Right ventricle myocardium superior (tissue), 1 donor: ENCODE measurements at places on chromosomes 12 and 14. TPM values are rescaled to one million over a fixed set of nuclear protein-coding genes. Genes with fewer than 3 reads are reported as not detected.

The KRT85 gene
- total RNA-seq = not detected

The PPM1H gene
- total RNA-seq = 6.5 TPM

The TTC9 gene
- total RNA-seq = 0.91 TPM

The ATG2B gene
- 10.9 TPM for total RNA-seq

The DHH gene
- total RNA-seq = 0.32 TPM

The DCD gene
- not detected for total RNA-seq

The SUSD6 gene
- 20.8 TPM for total RNA-seq

The GALC gene
- total RNA-seq = 12.0 TPM

GRCh38 chr12:42484996-42485395 lies 104.5 kb downstream of the PRICKLE1 start:
- DNase-seq = no peak

- DNase-seq = no peak
Measured at GRCh38 chr14:101953151-101953550, 11.2 kb upstream of the DYNC1H1 start.

- DNase-seq = no peak
Measured at GRCh38 chr12:95700316-95700785, 90.2 kb downstream of the NTN4 start.

- no peak for DNase-seq
Measured at GRCh38 chr12:113899561-113900471, 66.3 kb downstream of the RBM19 start.

GRCh38 chr12:128853600-128854197 lies 421 bp downstream of the GLT1D1 start:
- DNase-seq = no peak

- no peak for DNase-seq
Measured at GRCh38 chr14:29503903-29504302, 423.7 kb downstream of the PRKD1 start.

GRCh38 chr14:22434030-22434429 lies 155.0 kb downstream of the DAD1 start:
- no peak for DNase-seq

DNA sequence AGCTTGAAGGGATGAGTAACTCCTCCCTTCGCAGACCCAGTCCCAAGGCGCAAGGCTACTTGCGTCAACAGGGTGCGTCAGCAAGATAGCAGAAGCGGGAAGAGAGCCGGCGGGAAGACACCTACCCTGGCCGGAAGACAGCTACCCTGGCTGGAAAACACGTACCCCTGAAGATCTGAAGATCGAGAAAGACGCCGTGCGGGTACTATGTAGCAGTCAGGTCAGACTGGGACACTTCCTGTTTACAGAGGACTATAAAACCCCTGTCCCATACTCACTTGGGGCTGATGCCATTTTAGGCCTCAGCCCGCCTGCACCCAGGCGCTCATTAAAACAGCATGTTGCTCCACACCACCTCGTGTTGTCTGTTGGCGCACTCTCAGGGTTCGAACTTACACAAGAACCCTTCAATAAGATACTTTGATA lies 80.9 kb downstream of the ABCD2 start:
- DNase-seq = no peak

GRCh38 chr12:14540801-14541462 lies 26.8 kb downstream of the PLBD1 start:
- DNase-seq = no peak

- DNase-seq = no peak
Measured at GRCh38 chr14:55000381-55000780, 26.5 kb downstream of the WDHD1 start.

- no peak for DNase-seq
Measured at GRCh38 chr12:100504804-100505203, 31.1 kb downstream of the NR1H4 start.

DNA sequence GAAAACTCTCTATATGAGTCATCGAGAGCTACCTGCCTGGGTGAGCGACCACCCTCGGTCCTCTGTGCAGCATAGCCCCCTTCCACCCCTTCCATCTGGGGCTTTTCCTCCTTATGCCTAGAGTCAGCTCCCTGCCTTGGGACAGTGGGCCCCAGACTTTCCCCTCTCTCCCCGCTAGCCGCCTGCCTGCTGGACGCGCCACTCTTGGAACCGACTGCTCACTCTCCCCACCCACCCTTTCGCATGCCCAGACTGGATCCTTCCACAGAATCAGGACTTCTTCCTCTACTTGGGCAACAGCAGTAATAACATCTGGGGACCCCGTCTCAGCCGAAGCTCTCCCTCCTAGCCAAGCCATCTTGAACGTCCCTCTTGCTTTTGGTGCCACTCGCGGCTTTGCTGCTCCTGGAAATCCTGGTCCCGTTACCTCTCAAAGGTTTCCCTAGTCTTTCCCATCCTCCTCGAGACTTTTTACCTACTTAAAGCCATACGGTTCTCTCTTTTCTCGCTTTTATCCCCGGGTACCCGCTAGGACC lies 671 bp downstream of the ESYT1 start:
- DNase-seq = no peak

DNA sequence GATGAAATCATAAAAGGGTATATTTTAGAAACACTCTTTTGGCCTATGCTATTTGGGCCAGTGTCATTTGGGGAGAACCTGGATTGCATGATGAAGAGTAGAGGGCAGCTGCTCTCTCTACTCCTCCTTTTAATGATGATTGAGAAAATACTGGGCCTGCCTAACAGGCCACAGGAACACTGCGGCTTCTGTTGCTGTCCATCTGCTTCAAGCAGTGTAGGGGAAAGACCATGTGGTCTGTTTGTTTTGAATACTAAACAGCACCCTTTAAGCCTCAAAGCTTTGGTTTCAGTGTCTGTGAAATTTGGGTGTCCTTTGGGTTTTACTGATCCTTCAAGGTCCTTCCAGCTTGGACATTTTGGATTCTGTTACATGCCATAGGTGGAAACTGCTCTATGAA lies 78.0 kb downstream of the TTC6 start:
- DNase-seq = no peak

- DNase-seq = no peak
Measured at GRCh38 chr14:100370003-100370402, 46.9 kb downstream of the SLC25A47 start.

- DNase-seq = no peak
Measured at GRCh38 chr12:108322998-108323397, 16.1 kb downstream of the CMKLR1 start.

- DNase-seq = no peak
Measured at GRCh38 chr12:84276215-84276614, 636.4 kb downstream of the SLC6A15 start.

- no peak for DNase-seq
Measured at GRCh38 chr14:49972131-49972671, 79.3 kb downstream of the ARF6 start.

DNA sequence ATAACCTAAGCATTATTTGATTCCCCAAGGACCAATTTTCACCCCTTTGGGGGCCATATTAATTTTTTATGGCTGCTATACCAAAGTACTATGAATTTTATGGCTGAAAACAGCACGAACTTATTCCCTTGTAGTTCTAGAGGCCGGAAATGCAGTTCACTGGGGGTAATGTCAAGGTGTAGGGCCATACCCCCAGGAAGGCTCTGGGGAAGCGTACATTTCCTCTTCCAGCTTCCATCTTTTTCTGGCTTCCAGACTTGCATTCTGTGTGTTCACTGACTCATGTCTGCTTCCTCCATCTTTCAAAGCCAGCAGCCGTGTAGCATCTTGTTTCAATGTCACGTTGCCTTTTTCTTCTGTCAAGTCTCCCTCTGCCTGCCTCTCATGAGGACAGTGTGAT lies 133.5 kb downstream of the BICD1 start:
- no peak for DNase-seq

GRCh38 chr12:8742501-8742900 lies 44.7 kb downstream of the RIMKLB start:
- DNase-seq = no peak

- no peak for DNase-seq
Measured at GRCh38 chr14:55794655-55795595, 214.9 kb downstream of the KTN1 start.

DNA sequence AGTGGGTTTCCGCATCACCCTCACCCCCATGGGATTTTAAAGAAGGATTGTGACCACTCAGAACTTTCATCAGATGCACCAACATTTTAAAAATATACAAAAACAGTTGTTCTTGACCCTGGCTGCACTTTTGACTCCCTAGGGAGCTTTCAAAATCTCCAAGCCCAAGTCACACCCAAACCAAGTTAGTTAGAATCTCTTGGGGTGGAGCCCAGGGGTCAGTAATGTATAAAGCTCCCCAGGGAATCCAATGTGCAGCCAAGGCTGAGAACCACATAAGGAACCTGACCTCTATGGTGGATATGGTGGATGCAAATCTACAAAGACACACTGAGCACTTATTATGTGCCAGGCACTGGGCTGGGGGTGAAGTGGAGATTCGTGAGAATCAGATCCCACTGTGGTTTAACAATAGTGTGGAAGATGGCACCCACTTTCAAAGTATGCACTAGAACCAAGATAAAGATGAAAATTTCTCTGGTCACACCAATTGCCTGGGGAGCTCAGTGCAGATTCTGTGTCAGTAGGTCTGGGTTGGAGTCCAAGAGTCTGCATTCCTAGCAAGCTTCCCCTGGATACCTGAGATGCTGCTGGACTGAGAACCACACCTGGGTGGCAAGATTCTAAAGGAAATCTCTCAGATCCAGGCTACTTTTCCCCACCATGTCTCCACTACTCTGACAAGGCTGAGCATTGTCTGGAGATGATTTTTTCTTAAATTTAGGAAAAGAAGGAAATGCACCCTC lies 18.9 kb upstream of the CMKLR1 start:
- no peak for DNase-seq

DNA sequence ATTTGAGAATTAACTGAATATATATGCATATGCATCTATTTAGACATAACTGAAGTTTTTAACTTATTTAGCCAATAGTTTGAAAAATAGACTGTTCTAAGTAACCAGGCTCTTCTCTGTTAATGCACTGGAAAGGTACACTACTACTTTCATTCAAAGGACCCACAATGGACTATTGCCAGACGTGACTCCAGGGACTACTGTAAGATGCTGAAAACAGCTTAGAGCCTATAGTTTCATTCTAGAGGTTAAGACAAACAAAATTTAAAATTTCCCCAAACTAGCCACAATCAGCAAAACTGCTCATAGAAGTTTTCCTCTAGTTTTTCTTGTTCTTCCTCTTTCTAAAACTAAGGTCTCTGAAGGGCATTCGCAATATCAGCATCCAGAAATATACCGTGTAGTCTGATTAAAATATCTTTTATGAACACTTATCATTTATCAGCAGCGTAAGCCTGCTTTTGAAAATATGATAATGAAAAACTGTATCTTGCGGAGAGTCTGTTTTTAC lies 10.4 kb downstream of the APPL2 start:
- DNase-seq = no peak

DNA sequence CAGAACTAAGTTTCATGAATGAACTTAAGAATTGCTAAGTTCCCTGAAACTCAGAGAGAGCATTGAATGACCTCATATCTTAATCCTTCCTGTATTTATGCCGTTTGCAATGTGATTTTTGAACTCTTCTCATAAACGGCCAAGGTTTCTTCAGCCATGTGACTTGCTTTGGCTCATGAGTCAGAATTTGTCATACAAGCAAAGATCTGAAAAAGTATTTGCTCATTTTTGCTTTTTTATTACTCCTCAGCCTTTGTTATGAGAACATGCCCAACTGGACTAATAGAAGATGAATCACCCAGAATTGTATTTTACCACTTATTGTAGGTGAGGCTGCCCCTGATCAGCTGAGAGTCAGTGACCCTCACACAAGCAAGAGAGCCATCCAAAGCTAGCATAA lies 693.8 kb downstream of the BCL11B start:
- DNase-seq = no peak

DNA sequence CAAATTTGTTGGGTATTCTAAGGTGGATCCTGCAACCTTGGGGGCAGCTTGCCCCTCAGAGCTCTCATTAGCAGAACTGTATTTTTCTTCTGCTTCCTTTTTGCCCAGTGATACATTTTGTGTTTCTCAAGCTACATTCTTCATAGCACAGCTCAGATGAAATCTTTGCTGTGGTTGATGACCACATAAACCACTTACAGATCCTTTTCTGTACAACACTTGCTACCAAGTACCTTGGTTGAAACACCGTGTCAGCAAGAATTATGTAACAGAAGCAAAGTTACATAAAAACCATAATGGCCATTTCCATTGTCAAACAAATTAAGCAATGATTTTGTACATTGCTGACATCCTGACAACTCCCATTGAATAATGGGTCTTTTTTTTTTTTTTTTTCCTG lies 9.7 kb upstream of the PLBD1 start:
- no peak for DNase-seq

- no peak for DNase-seq
Measured at GRCh38 chr14:72651081-72651480, 242.8 kb downstream of the DPF3 start.
